Immature natural killer cell (primary cell): ENCODE measurements at places on chromosomes 4 and X. TPM values are rescaled to one million over a fixed set of nuclear protein-coding genes. Genes with fewer than 3 reads are reported as not detected.

UGT2B17 gene
- polyA plus RNA-seq: not detected

SMPX gene
- polyA plus RNA-seq: not detected

UGT2B7 gene
- polyA plus RNA-seq: not detected

PGAM4 gene
- polyA plus RNA-seq: 0.38 TPM

MAGEA9B gene
- polyA plus RNA-seq: not detected

SGMS2 gene
- polyA plus RNA-seq: 0.56 TPM

GRIA2 gene
- not detected for polyA plus RNA-seq

DNA sequence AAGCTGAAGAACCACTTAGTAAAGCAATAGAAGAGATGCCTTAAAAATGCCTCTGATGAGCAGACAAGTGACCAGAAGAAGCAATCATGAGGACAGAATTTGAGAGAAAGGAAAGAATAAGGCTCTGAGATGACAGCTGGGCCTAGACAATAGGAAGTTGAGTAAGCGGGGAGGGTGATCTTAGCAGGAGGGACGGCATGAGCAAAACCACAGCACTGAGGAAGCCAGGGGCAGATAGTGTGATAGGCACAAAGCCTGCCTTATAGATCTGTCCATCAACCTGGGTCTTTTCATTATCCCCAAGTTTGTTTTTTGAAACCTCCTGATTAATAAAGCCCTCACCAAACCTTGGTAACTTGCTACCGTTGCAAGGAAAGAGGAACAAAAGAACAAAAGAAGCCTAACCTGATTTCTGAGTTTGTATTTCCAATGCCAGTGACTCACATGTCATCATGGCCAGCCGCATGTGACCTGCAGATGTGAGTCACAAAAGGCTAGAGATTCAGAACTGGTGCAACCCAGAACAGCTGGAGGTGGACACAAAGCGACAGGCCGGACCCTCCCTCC lies 55.7 kb upstream of the PPARGC1A start:
- no peak for DNase-seq

DNA sequence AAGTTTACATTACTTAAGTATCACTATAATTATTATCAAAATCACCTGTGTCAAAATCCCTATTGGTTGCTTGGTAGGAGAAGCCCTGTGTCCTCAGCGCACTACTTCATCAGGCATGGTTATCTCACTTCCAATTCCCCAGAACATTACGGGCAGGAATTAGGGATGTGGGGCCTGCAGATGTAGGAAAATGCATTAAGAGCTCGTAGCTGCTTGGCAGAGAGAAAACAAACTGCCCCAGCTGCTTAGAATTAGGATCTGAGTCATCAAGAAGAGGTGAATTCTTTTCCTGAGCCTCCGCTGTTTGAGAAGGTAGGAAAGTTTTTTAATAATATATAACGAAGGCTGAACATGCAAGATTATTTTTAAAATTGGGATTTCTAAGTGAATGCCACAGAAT lies 31.1 kb upstream of the CLNK start:
- no peak for DNase-seq

DNA sequence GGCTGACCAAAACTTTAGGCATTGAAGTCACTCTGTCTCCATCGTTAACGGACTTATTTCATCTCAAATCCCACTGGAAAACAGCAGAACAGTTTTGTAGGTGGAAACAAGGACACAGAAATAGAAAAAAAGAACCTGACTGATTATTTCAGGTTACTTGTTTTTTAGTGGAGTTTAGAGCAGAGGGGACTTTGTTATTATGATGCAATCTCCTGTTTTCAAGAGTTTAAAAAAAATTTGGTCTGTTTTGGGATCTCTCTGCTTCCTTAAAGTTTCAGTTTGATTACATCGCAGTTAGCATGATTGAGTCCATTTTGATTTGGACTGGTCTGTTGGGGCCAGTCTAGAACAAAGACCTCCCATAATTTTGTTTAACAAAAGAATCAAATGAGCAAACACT lies 13.6 kb downstream of the PROM1 start:
- DNase-seq: no peak

- DNase-seq: no peak
These were observed 40.7 kb upstream of the SCOC start for GRCh38 chr4:140332734-140333133.

DNA sequence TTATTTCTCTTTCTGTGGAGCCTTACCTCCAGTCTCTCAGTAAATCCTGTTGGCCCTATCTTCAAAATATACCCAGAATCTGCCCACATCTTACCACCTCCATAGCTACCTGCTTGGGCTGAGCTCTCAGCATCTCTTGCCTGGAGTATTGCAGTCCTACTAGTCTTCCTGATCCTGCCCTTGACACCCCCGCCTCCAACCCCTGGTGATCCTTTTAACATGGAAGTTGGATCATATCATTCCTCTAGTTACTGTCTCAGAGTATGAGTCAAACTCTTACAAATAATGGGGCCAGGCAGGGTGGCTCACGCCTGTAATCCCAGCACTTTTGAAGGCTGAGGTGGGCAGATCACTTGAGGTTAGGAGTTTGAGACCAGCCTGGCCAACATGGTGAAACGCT lies 43.1 kb upstream of the SETD7 start:
- DNase-seq: no peak

DNA sequence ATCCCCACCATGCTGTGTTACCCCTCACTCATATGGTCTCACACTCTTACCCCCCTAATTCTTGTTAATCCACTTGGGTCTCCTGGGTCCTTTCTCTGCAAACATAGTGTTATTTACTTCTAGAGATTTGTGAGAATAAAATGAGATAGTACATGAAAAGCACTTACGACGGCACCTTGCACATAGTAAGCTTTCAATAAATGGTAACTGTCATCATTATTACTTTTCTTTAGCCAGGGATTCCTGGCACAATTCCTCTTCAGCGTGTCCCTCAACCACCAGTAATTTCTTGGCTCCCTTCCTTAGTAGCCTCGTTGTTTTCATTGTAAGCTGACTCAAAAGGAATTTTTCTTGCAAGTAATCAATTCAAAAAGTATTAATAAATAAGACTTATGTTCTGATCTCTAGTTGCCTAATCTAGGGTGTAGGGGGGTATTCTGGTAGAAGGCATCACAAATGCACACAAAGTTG lies 30.1 kb upstream of the RBMX start:
- DNase-seq: no peak

- no peak for DNase-seq
These were observed 650.0 kb upstream of the BOD1L1 start for GRCh38 chr4:14277505-14277904.

DNA sequence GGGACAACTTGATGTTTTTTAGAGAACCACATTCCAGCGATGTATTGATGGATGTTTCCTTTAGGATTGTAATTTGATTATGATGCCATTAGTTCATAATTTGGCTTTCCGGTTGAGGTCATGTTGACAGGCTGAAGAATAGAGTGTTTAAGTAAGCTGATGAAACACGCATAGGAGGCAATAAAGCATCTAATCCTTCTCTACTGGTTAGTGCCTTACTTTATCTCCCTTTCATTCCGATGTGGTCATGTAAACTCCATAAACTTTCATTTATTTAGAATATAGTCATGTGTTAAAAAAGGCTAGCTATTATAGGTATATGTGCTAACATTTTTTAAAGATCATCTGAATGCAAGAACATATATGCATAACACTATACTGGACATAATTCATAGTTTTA lies 15.0 kb downstream of the FRMPD4 start:
- no peak for DNase-seq

GRCh38 chr4:16231570-16232245 lies 5.4 kb upstream of the TAPT1 start:
- DNase-seq: no peak

- no peak for DNase-seq
These were observed 54.8 kb downstream of the CCDC149 start for GRCh38 chr4:24858026-24858425.

DNA sequence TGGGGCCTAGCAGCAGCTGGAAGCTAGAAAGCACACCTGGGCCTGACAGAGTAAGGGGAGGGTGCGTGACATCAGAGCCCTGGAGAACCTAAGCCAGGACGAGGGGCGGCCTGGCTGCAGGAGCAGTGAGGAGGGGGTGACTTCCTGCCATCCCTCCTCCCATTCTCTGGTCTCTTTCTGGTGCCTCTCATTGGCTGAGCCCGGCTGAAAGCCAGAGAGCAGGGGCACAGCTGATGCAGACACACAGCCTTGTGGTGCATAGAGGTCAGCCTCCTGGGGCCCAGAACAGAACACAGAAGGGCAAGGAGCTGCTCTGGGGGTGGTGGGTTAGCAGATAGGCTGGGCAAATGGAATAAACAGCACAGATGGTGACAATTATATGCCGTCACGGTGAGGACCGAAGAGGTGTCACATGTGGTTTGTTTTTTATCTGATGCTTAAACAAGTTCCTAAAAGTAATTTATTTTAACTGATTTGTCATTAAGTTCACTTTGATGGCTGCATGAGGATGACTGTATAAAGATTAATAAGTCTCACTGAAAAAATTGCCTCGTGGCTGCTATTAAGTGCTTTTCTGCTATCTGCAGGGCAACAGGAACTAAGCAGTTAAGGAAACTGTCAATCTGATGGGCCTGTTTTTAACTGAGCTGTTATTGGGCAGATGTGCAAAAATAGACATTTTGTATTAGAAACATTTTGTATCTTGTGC lies 102.0 kb downstream of the FNIP2 start:
- peak; percentile 64 for DNase-seq
